ENCODE measurements at places on chromosomes 3 and 15.

- DNase-seq = peak; percentile 85
Observed at GRCh38 chr3:149575213-149575960, 82.4 kb downstream of the WWTR1 start.

DNA sequence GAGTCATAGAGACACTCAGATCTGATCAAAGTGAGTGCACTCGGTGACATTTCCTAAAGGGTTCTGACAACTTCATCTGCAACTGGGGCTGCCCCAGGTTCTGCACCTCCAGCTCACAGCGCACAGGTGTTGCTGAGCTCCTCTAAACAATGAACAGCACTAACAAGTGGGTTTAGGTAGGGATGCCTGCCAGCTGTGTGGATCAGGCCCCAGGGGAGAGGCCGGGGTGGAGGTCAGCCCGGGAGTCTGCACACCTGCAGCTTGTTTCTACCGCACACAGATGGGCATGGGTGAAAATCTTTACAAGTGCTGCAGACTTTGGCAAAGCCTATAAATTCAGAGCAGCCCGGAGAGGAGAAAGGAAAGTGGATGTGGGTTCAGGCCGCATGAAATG is 355 bp downstream of the FBXW12 start:
- DNase-seq = no peak

DNA sequence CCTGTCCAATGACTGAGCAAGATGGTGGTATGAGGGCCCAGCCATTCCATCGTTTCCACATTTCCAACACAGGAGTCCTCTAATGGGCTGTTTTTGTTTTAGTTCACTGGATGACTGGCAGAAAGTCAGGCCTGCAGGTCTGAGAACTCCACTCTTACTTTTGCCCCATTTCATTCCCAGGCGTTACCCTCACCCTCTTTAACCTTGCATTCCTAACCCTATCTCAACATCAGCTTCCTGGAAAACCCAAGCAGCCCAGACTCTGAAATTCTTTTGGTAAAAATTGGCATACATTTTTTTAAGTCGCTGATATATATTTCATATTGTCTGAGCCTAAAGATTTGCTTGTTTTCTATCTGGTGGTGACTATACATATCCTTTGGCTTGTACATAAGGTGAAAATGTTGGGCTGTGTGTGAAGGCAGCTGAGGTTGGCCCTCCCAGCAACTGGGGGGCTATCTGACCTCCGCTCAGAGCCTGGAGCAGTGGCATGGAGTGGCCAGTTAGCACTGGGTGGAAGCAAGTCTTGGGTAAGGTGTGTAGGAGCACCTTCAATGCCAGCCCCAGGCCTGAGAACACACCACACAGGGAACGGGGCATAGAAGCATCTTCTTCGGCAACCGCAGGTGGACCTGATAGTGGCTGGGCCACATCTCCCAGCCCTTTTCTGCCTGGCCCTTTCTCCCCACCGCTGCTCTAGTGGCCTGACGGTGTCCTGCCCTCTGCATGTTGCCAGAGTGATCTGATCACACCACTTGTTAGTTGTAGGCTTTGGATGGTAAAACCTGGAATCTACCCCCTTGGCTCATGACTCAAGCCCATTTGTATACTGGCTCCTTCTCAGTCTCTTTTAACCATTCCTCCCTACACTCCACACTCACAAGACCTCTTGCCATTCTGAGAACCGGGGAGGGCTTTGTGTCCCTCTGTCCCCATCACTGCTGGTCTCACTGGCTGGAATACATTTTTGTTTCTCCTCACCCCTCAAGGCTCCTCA is 50.0 kb downstream of the AMOTL2 start:
- no peak for DNase-seq

GRCh38 chr3:113952921-113953320 is 5.1 kb downstream of the ZDHHC23 start:
- DNase-seq = no peak

DNA sequence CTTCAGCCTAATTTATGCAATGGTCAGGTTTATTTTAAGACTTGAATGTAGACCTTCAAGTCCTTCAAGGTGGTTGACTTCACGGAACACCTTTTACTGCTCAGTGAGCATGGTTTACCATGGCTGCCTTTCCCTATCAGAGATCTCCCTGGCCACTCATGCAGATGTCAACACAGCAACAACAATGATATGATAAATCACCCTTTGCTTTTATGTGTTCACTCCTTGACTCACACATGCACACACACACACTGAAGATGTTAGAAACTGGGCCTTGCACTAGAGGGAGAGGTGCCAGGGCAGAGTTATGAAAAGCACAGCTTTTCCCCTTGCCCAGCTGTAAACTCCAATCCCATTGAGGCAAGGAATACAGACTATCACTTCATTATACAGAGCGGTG is 134.4 kb downstream of the WNT5A start:
- DNase-seq = no peak

DNA sequence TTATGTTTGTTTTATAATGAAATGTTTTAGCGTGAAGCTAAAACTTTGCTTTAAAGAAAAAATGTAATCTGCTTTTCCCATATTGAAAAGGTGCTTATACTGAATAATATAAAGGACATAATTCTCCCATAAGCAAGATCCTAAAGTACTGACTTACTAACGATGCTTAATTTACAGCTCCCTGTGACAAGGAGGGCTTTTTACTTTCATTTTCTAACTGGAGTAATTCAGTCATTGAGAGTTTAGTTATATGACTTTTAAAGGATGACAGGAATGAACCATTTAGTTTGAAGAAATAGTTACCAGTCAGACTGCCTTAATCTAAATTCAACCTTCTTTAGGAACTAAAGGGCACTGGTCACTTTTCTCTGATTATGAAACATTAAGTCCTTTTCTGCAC is 19.3 kb upstream of the ZPLD1 start:
- DNase-seq = no peak

GRCh38 chr15:60442763-60443162 is 36.2 kb downstream of the ICE2 start:
- DNase-seq = peak; percentile 7

DNA sequence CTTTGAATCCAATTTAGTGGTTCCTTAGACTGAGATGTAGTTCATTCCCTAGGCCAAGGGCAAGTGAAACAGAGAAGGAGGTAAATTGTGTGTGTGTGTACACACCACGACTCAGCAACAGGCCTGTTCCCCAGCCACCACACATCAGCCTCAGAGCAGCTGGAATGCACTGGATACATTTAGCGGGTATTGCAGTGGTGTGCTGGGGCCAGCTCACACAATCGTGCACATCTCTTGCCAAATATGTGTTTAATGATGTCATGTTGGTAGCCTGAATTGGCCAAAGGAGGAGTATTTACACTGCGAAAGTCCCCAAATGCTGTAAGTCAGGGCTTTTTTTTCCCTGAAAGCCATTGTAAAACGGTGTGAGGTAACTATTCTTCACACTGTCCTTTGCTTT is 82.3 kb downstream of the RBPMS2 start:
- peak; percentile 85 for DNase-seq

- no peak for DNase-seq
Observed at GRCh38 chr3:123445702-123446101, 3.2 kb downstream of the ADCY5 start.

DNA sequence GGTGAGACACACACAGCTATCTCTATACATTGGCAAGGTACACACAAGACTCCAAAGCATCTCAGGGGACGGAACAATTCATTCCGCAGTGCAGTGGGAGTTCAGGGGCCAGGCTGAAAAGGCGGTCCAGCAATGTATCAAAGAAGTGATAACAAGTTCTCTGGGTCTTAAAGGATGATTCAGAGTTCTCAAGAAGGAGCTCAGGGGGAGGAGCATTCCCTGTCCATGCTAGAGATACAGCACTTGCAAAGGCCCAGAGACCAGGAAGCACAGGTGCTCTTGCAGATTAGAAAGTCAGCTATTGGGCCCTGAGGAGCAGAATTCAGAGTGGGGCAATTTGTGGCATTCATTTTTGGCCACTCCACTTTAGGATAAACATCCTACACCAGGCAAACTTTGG is 34.9 kb downstream of the MECOM start:
- no peak for DNase-seq

DNA sequence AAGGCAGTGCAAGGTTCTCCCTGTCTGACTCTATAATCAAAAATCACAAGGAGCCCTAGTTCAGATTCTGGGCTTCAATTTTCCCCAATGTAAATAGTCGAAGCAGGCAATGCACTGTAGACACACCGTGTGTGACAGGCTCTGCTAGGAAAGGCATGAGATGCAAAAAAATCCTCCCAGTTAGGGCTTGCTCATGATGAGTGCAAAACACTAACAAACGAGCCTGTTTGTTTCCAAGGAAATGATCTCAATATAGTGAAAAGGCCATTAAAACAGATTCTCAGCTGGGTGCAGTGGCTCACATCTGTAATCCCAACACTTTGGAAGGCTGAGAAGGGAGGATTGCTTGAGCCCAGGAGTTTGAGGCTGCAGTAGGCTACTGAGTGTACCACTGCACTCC is 55.7 kb downstream of the UMPS start:
- no peak for DNase-seq

DNA sequence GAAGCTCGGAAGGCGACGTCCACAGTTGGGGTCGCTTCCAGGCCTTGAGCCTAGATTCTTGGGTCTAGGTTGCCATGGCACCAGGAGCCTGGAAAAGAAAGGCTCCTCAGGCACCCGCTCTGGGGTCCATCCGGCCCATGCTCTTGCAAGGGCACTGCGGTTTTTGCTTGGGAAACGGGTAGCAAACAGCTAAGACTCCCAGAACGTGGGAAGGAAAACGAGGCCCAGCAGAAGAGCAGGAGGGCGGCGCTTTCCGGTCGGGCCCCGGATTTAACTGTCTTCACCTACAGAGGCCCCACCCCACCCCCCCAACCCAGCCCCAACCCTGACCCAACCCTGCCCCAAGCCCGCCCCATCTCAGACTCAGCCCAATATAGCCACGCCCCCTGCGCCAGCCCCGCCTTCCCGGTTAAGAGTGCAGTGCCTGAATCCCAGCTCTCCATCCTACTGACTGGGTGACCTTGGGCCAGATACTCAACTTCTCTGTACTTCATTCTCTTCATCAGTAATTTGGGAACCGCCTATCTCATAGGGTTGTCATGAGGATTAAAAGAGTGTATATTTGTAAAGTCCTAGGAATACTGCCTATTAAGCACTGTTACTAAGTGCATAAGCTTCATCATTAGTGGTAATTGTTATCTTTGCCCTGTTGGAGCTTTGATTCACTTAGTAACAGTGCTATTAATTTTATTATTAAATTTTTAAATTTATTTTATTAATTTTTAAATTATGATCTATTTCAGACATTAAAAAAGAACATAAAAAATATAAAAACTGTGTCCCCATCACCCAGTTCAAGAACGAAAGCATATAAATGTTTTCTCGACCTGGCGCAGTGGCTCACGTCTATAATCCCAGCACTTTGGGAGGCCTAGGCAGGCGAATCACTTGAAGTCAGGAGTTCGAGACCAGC is 28.4 kb upstream of the SMAD6 start:
- DNase-seq = no peak

DNA sequence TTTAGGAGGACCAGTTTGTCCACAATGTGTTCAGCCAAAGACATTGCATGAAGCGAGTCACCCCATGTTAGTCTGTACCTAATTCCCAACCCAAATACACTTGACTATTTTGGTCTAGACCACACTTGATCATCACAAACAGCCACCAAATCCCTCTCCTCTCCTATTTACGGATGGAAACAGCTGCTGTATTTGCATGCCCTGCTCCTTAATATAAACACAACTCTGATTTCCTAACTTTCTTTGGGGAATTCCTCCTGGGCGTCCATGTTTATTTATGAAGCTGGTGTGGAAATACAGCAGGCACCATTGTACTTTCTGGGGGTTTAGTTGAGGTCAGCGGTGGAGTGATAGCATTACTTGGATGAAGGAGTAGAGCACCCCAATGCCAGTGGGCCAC is 235.2 kb downstream of the TLE3 start:
- DNase-seq = no peak

DNA sequence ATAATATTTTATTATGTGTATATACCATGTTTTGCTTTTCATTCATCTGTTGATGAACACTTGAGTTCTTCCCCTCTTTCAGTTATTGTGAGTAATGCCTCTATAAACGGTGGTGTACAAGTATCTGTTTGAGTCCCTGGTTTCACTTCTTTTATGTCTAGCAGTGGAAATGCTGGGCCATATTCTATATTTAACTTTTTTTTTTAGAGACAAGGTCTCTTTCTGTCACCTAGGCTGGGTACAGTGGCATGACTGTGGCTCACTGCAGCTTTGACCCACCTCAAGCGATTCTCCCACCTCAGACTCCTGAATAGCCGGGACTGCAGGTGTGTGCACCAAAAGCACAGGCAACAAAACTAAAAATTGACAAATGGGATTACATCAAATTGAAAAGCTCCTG is 19.9 kb downstream of the GOLM2 start:
- no peak for DNase-seq

GRCh38 chr3:23798876-23799275 is 6.9 kb upstream of the UBE2E1 start:
- DNase-seq = no peak

DNA sequence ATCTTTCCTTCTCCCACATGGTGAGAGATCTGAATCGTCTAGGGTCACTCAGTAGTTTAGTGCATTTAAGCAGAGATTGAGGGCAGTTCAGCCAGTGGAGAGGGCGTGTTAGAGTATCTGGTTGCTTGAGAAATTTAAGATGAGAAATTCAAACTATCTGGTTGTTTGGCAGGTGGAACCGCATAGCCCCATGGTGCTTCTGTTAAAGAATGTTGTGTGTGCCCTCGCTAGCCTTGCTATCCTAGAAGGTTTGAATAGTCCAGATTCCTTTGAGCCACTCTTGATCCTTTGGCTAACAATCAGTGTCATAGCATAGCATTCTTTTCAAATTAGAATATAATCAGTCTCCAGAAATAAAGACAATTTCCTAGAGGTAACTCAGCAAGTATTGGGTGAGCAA is 32.1 kb downstream of the ABHD17C start:
- peak; percentile 16 for DNase-seq

GRCh38 chr15:51775967-51776816 is 24.8 kb downstream of the TMOD2 start:
- no peak for DNase-seq

GRCh38 chr15:50107591-50108408 is 11.2 kb downstream of the ATP8B4 start:
- no peak for DNase-seq

DNA sequence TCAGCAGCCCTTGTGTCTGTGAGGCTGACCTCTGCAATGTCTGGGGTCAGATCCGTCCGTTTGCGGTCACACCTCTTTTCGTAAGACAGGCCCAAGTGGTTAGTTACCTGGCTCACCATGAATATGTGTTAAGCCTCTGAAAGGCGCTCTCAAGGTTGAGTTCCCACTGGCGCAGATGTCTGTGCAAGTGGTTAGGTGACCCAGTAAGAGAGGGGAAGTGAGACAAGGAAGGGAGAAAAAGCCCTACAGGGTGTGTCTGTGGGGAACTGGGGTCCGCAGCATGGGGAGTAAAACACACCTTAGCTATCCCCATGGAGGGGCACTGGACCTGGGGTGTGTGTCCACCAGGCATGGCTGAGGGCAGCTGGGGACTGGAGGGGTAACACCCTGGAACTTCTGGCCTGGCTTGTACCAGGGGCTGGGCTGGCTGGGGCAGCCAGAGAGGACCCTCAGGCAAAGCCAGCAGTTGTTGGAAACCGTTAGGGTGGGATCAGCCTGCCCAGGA is 391.6 kb upstream of the PROK2 start:
- no peak for DNase-seq

- no peak for DNase-seq
Observed at GRCh38 chr15:73932381-73933191, 6.3 kb downstream of the LOXL1 start.
